ENCODE measurements at places on chromosomes 3 and 15.

GRCh38 chr3:72095521-72095920, 310.6 kb upstream of the PROK2 start:
- DNase-seq, result no peak

- DNase-seq, result no peak
Observed at GRCh38 chr3:12886106-12886679, 44.8 kb upstream of the RPL32 start.

- DNase-seq, result no peak
Observed at GRCh38 chr3:188568736-188569135, 414.8 kb downstream of the LPP start.

- no peak for DNase-seq
Observed at GRCh38 chr15:31471731-31472430, 145.2 kb downstream of the KLF13 start.

- DNase-seq, result no peak
Observed at GRCh38 chr3:24305795-24306467, 188.7 kb downstream of the THRB start.

GRCh38 chr3:182527745-182528144, 265.6 kb upstream of the ATP11B start:
- DNase-seq, result no peak

DNA sequence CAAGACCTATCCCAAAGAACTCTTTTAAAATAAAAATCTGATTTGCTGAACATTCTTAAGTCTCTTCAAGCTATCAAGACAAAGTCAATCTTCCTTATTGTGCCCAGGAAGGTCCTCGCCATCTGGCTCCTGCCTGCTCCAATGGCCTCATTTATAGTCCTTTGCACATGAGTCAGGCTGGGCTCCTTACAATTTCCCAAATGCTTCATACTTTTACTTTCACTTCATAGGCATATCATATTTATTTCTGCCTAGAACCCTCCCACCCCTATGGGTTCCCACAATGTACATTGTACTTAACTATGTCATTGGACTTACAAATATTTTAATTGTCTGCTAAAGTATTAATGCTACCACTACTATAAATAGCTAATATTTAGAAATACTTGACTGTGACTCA, 9.1 kb downstream of the THRB start:
- no peak for DNase-seq

DNA sequence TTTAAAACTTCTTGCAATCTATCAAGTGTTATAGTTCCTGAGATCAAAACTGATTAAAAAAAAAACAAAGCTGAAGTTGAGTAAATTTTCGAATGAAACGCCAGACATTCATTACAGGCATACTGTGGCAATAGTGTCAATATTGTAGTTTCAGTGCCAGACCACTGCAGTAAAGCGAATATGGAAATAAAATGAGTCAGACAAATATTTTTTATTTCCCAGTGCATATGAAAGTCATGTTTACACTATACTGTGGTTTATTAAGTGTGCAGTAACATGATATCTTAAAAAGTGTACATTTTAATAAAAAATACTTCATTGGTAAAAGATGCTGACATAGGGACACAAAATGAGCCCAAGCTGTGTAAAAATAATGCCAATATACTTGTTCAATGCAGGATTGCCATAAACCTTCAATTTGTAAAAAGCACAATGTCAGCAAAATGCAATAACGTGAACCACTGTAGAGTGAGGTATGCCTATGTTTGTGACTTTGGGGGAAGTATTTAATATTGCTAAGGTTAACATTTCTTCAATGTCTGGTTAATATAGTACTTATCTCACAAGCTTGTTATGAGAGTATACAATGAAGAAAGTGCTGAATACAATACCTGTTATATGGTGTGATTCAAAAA, 1473.9 kb upstream of the GBE1 start:
- DNase-seq, result no peak

- no peak for DNase-seq
Observed at GRCh38 chr3:139136469-139137202, 91.9 kb upstream of the PRR23C start.

GRCh38 chr15:93261845-93262244, 172.8 kb upstream of the RGMA start:
- no peak for DNase-seq

GRCh38 chr3:62823461-62824050, 51.7 kb downstream of the CADPS start:
- no peak for DNase-seq

DNA sequence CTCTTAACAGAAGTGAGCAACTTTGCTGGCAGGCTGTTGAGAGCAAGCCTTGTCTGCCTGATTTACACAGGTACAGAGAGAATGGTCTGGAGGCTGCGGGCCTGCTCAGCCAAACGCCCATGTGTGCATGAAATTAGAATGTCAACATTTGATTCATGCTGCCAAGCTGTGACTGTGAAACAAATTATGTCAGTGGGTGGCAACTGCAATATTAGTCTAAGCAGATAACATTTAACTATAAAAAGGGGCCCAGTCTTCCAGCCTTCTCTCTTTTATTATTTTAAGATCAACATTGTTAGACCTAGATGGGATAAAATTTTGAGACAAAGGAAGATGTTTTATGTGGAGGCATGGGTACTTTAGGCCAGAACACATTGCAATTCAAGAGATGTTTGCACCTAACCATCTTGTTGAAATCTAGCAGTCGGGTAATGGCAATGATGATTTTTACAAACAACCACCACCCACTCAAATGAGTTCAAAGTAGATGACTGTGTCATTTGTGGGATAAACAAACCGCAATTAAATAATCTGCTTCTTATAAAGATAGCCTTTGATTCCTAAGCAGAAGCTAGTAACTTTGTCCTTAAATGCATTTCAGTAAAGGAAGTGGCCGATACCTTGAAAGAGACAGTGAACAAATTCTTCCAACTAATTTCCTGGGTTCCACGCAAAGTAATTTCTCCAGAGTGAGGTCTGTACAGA, 70.2 kb downstream of the FOXB1 start:
- DNase-seq, result no peak

DNA sequence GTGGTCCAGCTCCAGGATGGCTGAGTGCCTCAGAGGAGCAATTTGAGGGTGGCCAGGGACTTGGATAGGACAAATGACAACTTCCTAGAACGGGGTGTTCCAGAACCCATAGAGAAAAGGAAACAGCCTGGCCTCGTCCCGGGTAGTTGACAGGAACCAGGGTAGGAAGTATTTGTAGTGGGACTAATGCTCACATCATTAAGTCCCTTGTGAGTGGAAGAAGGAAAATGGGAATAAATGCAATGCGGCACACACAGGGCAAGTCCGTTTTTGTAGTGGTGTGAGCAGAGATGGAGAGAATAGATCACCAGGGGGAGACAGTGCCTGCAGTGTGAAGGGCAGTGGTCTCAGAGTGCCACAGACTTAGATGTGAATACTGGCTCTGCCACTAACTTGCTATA, 19.6 kb downstream of the TIMP4 start:
- no peak for DNase-seq

- DNase-seq, result no peak
Observed at GRCh38 chr15:31369727-31370126, 43.1 kb downstream of the KLF13 start.

GRCh38 chr3:60276615-60277014, 974.6 kb downstream of the FHIT start:
- DNase-seq, result no peak

DNA sequence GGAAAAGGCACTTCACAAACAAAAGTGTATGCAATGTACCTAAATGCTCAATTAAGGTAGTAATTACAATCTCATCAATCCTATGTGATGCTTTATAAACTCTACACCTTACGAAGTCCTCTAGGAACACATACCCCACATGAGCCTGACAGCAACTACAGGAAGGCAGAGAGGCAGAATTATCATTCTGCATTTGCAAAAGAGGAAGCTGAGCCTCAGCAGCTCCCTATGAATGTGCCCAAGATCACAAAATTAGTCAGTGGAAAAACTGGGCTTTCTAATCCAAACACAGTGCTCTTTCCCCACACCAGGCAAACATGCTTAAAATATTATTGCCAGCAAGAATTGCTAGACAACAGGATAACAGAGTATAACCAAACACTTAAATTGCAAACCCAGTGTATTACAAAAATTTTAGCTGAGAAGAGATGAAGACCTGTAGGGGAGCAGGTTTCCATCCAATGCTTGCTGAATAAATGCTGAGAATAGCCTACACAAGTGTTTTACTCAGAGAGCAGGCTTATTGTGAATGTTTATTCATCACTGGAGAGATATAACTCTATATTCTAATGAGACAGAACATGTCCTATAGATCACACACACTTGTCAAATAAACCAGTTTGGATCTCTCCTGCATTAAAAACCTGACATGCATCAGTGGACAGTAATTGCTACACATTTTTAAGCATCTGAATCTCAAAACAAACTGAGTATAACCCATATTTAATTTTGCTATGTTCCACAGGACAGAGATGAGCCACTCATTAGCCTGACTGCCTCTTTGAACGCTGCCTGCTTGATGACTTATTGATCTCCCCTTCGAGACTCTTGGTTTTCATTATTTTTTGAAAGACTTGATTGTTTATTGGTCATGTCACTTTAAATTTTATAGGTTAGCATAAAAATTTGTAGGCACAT, 62.2 kb downstream of the PLCH1 start:
- no peak for DNase-seq

- no peak for DNase-seq
Observed at GRCh38 chr3:132871956-132872355, 149.7 kb upstream of the NPHP3 start.

DNA sequence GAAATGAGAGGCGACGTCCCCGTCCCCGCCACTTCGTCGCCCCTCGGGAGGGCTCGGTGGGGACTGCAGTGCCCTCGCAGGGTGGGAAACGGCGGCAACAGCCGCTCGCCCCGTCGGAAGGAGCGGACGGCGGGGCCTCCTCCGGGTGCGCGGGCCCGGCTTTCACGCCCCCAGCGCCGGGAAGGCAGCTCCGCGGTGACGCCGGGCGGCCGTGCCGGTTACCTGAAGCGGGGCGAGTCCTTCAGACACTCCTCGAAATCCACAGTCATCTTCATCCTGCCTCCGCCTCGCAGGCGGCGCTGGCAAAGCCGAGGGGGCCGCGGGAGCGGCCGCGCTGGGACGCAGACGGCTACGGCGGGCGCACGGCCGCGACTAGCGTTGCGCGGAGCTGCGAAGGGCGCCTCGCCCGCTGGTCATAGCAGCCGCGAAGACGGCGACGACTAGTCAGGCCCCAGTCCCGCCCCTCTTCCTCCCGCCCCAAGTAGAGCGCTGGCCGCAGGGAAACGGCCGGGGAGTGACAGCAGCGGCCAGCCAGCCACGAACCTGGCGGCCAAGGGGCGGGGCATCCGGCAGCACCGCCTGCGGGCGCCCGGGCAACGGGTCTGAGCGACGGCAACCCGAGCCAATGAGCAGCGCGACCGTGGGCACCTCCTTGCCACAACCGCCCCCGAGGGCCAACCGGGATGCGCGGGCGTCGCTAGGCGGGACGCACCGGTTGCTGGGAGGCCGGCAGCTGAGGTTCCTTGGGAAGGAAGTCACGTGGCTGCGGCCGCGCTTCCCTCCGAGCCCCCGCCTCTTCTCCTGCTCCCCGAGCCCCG, at the start of gene ACAP2:
Gene ACAP2 (minus strand): TSS at position 448 of the 818 bp plus-strand sequence. CDS start 173 bp downstream, at position 275.
- peak; percentile 92 for DNase-seq

DNA sequence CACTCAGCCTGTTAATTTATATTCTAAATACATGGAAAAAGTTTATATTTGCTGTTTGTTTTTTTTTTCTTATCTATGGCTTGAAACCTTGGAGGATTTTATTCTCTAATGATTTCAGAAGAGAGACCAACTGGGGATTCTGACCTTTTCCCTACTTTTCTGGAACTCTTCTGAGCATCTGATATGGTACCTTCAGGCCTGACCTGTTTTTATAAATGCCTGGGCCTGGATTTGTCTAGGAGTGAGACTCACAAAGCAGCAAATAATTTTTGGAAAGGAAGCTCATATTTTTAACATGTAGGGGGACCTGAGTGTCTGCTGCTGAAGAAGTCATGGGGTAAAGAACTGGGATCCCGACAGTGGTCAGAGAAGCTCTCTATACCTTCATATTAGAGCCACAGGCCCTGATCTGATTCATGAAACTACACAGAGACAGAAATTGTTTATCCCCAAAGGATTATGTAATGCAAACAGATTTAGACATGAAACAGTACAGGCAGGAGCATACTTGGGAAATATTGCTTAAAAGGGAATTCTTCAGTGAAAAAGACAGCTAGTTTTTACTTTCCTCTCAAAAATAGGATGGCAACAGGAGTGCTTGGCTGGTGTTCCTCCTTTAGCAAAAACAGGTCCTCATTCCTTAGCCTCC, 15.9 kb downstream of the PPM1L start:
- no peak for DNase-seq

DNA sequence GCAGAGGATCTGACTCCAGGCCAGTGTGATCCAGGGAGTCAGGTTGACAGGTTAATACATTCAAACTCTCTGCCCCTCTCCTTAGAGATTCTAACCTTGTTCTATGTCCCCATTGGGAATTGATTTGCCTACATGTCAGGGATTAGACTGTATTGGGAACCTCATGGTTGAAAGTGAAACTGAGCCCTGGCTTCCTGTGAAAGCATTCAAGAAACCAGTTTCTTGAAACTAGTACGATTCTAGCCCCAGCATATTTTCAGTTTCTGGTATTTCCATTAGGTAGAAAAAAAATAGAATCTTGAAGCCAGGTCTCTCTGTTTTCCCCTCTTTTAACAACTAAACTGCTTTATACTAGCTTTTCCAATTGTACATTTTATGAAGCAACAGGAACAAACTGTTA, 140.4 kb upstream of the ABI3BP start:
- no peak for DNase-seq

DNA sequence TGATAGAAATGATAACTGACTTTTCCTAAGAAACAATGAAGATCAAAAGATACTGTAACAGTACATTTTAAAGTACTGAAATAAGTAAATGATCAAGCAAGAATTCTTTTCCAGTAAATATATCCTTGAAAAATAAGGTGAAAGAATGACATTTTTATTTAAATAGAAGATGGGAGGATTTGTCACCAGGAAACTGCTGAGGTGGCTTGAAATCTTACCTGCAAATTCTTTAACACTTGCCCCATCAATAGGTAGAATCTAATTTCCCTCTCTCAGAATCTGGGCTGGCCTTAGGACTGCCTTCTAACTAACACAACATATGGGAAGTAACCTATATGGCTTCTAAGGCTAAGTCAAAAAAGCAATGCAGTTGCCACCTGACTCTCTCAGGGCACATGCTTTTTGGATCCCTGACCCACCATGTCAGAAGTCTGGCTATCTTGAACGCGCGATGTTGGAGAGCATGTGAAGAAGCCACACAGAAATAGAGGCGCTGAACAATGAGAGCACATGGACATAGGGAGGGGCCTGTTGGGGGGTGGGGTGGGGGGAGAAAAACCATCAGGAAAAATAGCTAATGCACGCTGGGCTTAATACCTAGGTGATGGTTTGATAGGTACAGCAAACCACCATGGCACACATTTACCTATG, 11.5 kb downstream of the ACSBG1 start:
- DNase-seq, result no peak

- DNase-seq, result no peak
Observed at GRCh38 chr3:57864853-57865252, 108.7 kb downstream of the SLMAP start.
